ENCODE measurements at places on chromosomes 11 and 22.

DNA sequence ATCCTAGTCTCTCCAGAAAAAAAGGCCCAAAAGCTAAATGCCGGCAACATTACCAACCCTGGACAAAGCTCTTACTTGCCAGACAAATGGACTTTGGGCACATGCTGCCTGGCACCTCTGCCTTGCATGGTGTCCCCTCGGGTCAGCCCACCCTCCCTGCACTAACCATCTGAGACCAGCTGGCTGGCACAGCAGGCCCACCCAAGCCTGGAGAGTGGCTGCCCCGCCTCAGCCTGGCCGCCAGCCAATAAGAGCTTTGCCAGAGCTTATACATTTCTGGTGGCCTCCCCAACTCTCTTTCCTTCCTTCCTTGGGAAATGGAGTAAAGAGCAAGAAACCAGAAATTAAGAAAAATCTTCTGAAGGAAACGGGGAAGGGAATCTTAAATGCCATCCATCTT is 24.5 kb downstream of the MCHR1 start:
- no peak for DNase-seq

- no peak for DNase-seq
Observed at GRCh38 chr11:129281471-129282415, 89.6 kb upstream of the ARHGAP32 start.

DNA sequence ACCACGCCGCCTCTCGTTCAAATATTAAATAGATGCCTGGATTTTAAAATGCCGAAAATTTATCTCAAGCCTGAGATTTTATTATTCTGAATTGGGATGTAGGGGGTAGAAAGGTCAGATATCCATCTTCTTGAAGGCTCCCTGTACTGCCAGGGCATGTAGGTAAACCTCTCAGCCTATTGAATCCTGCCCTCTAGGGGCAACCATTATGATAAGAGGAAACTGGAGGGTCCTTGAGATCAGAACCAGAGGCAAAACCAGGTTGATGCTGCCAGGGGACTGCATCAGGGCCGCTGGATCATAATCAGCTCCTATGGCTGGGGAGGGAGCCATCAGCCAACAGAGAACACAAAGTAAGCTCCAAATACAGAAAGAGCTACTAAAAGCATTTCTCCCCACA is 92.4 kb downstream of the KCNC1 start:
- no peak for DNase-seq

GRCh38 chr11:7871056-7871455 is 60.0 kb downstream of the OR10A6 start:
- DNase-seq: no peak

GRCh38 chr11:59185386-59185945 is 13.5 kb downstream of the DTX4 start:
- DNase-seq: no peak

- DNase-seq: no peak
Observed at GRCh38 chr11:79686703-79687419, 246.0 kb upstream of the TENM4 start.

- no peak for DNase-seq
Observed at GRCh38 chr11:121372671-121373429, 79.3 kb upstream of the SORL1 start.

GRCh38 chr22:44997060-44997459 is 12.7 kb downstream of the PHF21B start:
- no peak for DNase-seq

DNA sequence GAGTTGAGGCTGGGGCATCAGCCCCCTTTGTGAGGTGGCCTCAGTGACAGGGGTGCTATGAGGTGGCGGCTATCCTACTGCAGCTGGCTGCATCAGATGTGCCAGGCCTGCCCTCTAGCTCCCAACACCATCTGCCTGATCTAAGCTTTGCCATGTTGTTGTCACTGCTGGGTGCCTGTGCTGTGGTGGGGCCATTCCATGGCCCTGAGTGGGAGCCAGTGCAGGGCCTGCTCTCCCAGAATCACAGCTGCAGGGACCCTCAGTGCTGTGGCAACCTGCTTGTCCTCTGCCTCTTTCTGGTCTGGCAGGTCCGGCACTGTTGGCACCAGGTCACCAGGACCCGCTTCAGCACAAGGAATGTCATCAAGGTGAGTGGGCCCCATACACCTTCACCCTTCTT is 1.8 kb upstream of the SNU13 start:
- DNase-seq: no peak

GRCh38 chr11:94973099-94973968 is at the start of the genes CWC15 and KDM4D:
Gene CWC15 (minus strand): TSS chr11:94973556. CDS start chr11:94972185, 1,371 bp downstream.
Gene KDM4D (plus strand): TSS chr11:94973709. CDS start chr11:94997373, 23,664 bp downstream.
- peak; percentile 92 for DNase-seq

DNA sequence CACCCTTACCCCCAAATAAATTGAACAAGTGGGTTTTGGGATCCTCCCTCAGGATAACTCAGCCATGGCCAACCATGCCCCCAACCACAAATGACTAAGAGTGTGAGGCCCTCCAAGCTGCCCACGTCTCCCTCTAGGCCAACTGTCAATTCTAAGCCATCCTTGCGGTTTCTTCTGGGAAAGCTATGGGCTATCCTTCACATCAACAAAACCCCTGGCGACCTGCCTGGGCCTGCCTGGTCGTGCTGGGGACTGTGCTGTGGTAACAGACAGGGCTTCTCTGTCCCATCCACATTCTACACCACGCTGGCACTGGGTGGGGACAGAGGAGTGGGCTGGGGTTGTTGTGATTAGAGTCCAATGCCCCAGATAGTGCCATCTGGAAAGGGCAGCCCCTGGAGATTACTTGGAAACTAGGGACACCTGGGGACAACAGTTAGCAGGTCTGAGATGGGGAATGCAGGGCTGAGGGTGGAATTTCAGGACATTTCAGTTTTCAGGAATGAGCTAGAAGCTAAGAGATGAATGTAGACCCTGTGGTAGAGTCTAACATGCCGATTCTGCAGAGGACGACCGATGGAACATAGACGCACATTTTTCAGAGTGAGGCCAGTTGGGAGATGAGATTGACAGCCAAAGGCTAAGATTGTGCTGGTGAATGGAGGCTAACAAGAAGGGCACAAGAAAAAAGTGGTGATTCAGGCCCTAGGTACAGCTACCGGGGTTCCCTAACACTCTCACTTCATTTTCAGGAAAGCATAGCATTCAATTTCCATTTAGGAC is 131.9 kb downstream of the RASSF10 start:
- DNase-seq: no peak

DNA sequence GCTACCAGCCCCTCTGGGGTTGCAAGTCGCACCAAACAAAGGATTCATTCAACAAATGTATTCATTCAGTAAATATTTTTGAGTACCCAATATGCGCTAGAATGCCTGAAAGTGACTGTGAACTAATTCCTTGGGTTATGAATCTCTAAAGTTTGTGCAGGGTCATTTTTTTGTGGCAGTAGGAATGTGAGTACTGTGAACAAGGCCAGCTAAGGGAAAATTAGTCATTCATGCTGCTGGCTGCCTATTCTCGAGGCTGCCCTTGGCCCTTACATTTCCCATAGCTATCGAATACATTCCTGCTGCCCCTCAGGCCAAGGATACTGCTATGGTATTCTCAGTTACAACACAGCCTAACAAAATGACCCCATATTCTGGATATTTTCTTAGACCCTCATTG is 141.6 kb downstream of the TRPC6 start:
- no peak for DNase-seq

- no peak for DNase-seq
Observed at GRCh38 chr11:6371825-6372224, 18.4 kb upstream of the SMPD1 start.

All from stimulated activated CD4-positive, alpha-beta T cell treated with anti-CD3 and anti-CD28 coated beads, Interleukin-1b, Interleukin-23, amount 100 ng/mL, for 24 hours (primary cell).